ENCODE measurements at places on chromosomes 3 and 15.
A peak's percentile ranks its signal among the peaks of the same experiment; 100 is the strongest.

DNA sequence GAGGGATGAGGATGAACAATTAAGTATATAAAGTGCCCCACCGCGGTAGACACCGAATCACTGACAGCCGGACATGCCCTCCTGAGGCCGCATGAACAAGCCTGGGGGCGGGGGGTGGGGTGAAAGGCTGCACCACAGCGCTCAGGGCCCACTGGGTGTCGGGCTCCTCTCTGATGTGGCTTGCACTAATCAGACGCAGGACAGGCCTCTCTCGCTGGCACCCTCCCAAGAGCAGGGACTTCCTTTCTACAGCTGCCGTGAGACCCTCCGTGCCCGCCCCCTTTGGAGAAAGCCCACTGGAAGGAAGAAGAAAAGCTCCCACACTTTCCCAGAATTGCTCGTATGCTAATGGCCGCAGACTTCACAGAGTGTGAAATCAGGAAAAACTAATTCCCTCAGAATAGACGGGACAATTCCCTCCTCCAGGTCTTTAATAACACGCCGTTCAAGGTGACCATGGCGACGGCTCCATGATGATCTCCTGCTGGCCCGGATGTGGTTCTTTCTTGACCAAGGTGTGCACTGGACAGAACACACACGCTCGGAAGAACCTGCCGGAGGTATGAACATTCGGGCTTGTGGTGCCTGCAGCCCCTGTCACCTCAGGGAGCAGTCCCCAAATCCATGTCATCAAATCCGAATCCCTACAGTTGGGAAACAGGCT is 32.0 kb downstream of the IQSEC1 start:
- DNase-seq: no peak

DNA sequence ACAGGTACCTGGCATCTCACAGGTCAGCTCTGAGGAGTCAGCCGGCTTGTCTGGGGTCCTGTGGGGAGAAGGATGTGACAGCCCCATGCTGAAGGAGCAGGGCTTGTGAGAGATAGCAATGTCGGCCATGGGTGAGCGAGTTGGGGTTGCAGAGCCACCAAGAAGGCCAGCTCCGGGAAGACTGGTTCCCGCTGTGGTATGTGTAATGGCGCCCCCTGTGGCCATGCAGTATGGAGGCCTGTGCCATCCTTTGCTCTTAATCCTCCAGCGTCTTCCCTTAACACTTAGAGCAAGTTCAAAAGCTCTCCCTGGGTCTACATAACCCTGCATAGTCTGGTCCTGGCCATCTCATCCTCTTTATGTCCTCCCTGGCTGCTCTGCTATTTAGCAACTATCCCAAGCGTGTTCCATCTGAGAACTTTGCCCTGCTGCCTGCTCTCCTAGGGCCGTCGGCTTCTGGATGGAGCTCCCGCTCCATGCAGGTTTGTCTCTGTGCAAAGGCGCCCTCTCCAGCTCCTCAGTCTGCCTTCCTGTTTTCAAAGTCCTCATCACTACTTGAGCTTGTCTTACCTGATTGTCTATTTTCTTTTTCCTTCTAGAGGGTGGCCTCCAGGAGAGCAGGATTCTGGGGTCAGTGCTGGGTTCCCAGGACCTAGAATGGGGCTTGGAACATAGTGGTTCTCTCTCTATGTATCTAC is 40.8 kb upstream of the IQCF6 start:
- DNase-seq: no peak

GRCh38 chr15:45689616-45690015 is 54.8 kb downstream of the SQOR start:
- DNase-seq: no peak

GRCh38 chr3:122797291-122797690 is 2.4 kb downstream of the SLC49A4 start:
- DNase-seq: no peak

GRCh38 chr3:41404582-41404981 is 205.3 kb downstream of the CTNNB1 start:
- DNase-seq: no peak

DNA sequence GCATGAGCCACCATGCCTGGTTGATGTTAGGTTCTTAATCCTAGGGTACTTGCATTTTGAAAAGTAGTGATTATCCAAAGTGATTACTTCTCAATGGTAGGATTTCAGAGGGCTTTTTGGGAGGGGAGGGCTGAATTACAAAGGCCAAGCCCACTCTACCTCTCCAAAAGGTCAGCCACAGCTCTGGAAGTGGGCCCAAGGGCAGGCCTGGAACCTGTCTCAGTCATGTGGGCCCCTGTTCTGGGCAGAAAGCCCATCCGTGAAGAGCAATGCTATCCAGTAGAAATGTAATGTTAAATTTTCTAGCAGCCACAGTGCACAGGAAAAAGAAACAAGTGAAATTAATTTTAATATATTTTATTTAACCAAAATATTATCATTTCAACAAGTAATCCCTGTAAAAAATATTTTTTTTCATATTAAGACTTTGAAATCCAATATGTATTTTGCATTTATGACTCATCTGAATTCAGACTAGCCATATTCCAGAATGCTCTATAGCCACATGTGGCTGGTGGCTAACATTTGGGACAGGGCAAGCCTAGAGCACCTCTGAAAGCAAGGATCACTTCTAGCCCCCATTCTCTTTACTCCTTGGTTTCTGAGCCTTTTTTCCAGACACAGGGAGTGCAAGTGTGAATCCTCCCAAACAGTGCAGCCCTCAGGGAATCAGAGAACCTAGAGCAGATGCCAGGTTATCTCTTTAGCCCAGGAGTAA is 16.8 kb downstream of the RFT1 start:
- no peak for DNase-seq

DNA sequence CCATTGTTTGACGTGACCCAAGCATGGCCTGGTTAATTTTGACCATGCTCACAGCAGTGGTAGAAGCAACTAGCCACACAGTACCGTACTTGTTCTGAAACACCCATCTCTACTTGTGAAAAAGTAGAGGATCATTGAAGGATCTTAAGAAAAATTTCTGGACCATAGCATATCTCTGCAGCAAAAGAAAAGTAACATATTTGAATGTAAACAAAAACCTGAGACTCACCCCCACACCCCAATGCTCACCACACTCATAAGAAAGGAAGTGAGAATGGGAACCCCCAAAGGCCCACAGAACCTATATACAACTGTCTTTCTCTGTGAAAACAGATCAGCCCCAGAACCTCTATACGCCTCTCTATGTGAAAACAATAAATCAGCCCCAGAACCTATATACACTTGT is 33.8 kb upstream of the TFRC start:
- DNase-seq: no peak

- DNase-seq: peak; percentile 58
Observed at GRCh38 chr3:168249550-168250414, 154.1 kb upstream of the GOLIM4 start.

GRCh38 chr3:102006812-102007485 is 157.6 kb downstream of the NFKBIZ start:
- no peak for DNase-seq

- DNase-seq: no peak
Observed at GRCh38 chr3:15941958-15942357, 144.2 kb upstream of the ANKRD28 start.

GRCh38 chr3:172648747-172649146 is 62.1 kb downstream of the NCEH1 start:
- no peak for DNase-seq

GRCh38 chr3:159366476-159366875 is 564.6 kb downstream of the MFSD1 start:
- DNase-seq: no peak

- DNase-seq: no peak
Observed at GRCh38 chr3:110995461-110996231, 76.0 kb upstream of the NECTIN3 start.

DNA sequence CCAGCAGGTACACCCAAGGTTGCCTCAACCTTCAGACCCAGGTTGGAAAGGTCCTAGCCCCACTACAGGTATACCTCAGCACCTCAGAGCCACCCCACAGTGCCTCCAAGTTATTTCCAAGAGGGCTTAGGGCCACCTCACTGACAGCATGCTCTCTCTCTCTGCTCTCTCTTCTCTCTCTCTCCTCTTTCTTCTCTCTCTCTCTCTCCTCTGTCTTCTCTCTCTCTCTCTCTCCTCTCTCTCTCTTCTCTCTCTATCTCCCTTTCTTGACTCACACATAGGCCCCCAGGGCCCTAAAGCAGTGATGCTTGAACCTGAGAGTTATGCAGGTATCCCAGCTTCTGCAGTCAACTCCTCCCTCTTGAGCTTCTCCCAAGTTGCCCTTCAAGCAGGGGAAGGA is 4.2 kb downstream of the CAV3 start:
- DNase-seq: no peak

DNA sequence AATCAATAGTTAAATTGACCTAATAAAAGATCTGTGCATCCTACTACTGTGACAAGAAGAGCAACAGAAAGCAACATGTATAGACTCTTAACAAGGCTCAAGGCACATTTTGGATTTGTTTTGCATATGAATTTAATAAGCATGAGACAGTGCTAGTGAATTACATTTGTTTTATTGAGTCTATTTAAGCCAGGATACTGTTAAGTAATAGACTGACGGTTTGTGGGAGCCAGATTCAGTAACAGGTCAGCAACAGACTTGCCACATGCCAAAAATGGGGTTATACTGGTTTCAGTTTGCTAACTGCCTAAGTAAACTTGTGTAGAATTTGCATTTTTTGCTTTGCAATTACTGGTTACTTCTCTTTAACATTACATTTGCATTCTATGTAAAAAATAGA is 54.0 kb downstream of the MBNL1 start:
- no peak for DNase-seq

All from activated naive CD8-positive, alpha-beta T cell treated with anti-CD3 and anti-CD28 coated beads, Interleukin-2, amount 10 ng/mL, durations not matched to agents 7 days and 5 days (primary cell).